ENCODE measurements at places on chromosomes 1 and 21. TPM values are rescaled to one million over a fixed set of nuclear protein-coding genes. Genes with fewer than 3 reads are reported as not detected.

DNA sequence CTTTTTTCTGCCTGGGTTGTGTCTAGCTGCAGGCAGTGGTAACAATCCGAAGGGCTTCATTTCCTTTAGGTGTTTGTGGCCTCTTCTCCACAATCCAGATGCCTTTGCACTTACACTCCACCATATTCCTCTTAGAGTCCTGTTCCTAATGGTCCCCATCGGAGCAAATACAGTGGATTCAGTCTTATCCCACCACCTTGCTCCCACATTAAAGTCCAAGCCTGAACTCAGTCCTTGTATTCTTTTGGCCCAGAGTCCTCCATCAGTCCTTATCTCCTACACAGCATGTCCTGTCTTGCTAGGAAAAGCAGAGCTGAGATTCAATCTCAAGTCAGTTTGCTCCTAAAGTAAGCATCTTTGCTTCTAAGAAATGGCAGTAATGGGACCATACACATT lies 8.8 kb downstream of the CYP2J2 start:
- H3K4me3 ChIP-seq: no peak overlapping the region
- peaks cover 4% of the 10 kb centered on the region for H3K4me1 ChIP-seq
- DNase-seq: no peak
- no peak overlapping the region for H3K27ac ChIP-seq

- DNase-seq: no peak
- H3K27me3 ChIP-seq: peaks cover 21% of the 10 kb centered on the region
- no peak overlapping the region for H3K4me3 ChIP-seq
These were observed 10.4 kb upstream of the PPT1 start for GRCh38 chr1:40107290-40107959.

DNA sequence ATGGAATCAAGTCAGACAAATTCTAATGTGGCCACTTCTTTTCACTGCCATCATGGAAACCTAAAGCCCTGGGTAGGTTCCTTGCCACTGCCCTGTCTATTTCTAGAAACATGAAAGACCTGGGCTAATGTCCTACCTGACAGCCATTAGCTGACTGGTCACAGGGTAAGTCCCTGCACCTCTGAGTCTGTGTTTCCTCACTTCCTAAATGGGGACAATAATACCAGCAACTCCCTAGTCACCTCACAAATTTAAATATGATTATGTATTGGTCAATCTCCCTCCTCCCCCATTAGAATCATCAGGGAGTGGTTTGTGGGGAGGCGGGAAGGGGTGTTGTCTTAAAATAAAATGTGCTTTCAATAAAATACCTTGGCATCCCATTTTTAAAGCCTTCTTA lies 2.2 kb downstream of the CREG1 start:
- H3K36me3 ChIP-seq: peaks cover 7% of the 10 kb centered on the region
- no peak for DNase-seq
- H3K27ac ChIP-seq: no peak overlapping the region
- H3K27me3 ChIP-seq: no peaks in the 10 kb centered on the region
- no peak overlapping the region for H3K4me3 ChIP-seq

Gene DCST1
- not detected for total RNA-seq

- no peak overlapping the region for H3K4me3 ChIP-seq
- DNase-seq: no peak
- H3K27me3 ChIP-seq: no peaks in the 10 kb centered on the region
- H3K4me1 ChIP-seq: peaks cover 22% of the 10 kb centered on the region
- H3K27ac ChIP-seq: no peak overlapping the region
These were observed 19.5 kb downstream of the PADI2 start for GRCh38 chr1:17099616-17100340.

Gene MIXL1
- total RNA-seq: 0.17 TPM

DNA sequence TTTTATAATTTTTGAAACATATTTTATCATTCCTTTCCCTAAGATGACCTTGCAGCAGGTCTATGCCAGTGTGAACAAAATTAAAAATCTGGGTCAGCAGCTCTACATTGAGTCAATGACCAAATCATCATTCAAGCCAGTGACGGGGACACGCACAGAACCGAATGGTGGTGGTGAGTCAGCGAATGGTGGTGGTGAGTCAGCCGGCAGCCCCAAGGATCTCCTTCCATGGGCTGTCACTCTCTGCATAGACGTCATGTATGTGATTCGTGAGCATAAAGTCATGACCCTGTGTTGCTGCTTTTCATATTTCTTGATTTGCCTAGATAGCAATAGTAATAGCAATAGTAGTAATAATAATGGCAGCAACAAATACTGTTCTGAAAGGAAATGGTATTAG lies 26.3 kb downstream of the PER3 start:
- H3K4me3 ChIP-seq: no peak overlapping the region
- H3K4me1 ChIP-seq: peaks cover 3% of the 10 kb centered on the region
- no peaks in the 10 kb centered on the region for H3K27me3 ChIP-seq

Gene SFN
- total RNA-seq: not detected
